ENCODE measurements at places on chromosomes 2 and 18.
A peak's percentile ranks its signal among the peaks of the same experiment; 100 is the strongest.

DNA sequence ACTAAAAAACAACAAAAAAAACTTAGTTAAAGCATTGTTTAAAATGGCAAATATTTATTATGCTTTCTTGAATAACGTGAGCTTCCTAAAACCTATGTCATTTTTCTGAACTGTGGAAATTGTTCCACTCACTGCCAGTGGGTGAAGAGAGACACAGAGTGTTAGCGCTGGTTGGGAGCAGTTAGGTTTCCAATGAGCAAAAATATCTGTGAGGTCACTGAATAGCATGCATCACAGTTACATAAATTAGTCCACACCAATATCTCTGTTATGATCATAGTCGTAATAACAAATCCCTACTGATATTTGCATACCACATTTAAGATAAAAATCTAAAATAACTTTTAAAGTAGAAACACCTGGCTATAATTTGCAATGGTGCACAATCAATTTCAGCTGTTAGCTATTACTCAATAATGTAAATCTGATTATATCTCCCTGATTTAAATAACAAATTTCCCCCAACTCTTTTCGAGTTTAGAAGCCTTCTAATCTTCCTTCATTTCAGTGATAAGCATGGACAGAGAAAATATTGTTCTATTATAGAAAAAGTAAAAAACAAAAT is 1094.0 kb upstream of the KLHL29 start:
- no peak for DNase-seq

DNA sequence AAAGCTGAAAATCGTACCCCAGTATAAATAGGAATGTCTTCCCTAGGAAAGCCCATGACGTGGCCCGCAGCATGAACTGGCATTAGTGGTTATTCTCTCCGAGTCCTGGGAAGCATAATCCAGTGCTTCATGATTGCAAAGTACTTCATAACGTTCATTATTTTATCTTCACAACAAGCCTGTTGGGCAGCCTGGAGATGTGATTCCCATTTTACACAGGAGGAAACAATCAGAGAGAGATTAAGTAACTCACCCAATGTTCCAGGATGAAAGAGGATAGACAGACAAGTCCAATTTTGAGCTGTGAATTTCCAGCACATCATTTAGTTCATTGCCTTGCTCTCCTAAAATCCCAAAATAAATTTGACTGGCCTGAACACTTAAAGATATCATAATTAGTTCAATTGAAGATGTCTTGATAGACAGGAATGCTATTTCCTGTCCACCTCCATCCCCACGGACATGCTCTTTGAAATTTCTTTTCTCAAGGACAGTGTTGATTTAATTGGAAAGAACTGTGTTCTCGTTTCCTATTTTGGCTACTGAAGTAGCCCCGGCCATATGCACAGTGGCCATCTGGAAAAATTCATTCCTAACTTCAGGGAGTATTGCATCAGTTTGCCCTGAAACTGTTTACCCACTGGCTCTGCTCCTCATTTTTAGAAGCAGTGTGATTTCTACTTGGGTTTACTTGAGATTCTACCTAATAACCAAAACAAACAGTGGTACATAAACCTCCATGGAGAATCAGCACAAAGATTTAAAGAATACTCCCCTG is 93.9 kb downstream of the VWC2L start:
- no peak for DNase-seq

- no peak for DNase-seq
Measured at GRCh38 chr2:159695795-159696448, 16.4 kb upstream of the MARCHF7 start.

- DNase-seq = no peak
Measured at GRCh38 chr2:95271381-95271971, 2.8 kb upstream of the PROM2 start.

GRCh38 chr2:221455214-221455613 is 116.9 kb downstream of the EPHA4 start:
- no peak for DNase-seq

DNA sequence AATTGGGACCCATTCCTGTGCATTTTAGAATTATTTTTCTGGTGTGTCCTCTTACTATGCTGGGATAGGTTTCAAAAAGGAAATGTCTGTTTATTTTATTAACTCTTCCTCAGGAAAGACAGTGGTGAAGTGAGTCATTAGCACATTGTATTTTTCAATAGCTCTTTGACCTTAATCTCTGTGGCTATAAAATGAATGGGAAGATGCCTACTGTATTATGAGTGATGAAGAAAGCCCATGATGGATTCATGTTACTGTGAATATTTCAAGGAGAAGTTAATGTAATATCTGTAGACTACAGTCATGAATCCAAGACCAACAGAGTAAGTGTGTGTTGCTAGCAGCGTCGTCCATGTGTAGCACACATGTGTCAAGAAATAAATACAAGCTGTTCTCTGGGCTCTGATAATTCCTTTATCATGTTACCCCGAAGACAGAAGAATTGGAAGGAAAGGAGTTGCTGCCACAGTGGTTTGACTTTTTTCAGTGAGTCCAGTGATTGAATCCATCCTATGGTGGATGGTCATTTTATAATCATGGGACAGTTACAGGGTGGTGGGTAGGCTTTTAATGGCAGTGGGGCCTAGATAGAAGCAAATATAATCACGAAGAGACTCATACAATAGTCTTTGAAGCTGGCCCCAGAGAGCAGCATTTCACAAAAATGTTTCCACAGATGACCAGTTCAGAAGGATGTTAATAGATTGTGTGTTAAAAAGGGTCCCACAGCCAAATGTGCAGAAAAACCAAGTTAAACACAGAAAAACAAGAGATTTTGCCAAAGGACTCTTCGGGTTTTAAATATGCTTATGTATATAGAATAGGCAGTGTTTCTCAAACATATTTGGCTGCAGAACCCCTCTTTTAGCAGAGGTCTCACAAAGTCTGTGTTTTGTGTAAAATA is 239.7 kb upstream of the RASGRP3 start:
- no peak for DNase-seq

- no peak for DNase-seq
Measured at GRCh38 chr2:173037245-173038120, 38.2 kb upstream of the MAP3K20 start.

DNA sequence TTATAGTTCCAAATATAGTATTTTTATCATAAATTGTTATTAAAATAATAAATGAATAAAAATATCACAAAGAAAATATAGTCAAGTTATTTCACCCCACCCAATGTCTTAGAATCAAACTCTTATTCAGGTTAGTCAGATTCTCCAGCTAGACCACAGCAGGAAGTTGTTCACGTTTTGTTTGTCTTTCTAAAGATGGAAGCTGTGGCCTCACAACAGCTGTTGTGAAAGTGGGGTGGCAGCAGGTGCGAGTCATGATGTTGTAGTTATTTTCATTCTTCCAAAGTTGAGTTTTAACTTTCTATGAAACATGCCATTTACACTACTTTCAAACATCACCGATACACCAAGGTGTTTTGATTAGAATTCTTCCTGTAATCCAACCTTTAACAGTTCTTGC is 272.9 kb downstream of the SLC8A1 start:
- no peak for DNase-seq

GRCh38 chr2:237192881-237193280 is 107.2 kb downstream of the COPS8 start:
- DNase-seq = no peak

GRCh38 chr2:232697807-232698110 is 628 bp downstream of the GIGYF2 start:
- DNase-seq = no peak

DNA sequence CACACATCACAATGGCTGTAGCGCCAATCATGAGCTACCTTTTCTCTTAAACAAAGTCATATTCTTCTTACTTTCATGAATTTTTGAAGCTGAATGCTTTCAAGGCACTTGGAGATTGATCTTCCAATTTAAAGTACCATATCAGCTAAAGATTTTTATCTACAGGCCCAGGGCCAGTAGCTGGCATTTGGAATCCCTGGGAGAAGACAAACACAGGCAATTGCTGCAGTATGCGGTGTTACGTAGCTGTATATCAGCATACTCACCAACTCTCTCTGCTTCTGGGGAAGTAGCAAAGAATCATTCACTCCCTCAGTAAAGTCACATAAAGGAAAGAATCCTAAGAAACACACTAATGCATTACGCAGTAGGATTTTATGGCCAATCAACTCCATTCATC is 202.3 kb downstream of the DLGAP1 start:
- DNase-seq = no peak

DNA sequence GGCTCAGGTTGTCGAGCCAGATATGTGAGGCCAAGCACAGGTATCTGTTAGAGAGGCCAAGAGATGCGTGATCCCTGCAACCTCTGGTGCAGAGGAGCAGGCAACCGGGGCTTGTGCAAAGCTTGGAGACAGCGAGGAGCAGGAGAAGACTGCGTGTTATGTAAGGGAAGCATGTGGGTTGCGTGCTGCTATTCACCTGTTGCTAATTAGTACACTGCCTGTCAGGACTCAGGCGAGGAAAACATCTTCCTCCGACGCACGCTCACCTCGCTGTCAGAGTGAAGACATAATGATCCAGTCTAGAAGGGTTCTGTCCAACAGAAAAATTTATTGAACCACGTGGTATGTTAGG is 102.5 kb downstream of the HNRNPLL start:
- DNase-seq = no peak

DNA sequence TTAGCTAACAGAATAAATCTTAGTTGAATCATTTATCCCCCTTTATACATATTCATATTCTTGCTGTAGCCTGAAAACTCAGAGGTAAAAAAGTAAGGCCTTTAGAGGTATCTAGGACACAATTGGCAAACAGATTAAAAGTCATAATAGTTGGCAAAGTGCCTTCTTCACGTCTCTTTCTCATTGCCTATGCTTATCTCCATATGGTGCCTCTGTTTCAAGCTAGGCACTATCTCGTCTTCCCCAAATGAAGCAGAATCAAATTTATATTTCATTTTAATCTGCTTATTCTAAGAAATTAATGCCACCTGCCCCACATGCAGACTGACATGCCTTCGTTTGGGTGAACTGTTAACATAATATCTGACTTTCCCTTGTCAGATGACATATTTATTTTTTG is 245.4 kb downstream of the CDH2 start:
- DNase-seq = no peak

DNA sequence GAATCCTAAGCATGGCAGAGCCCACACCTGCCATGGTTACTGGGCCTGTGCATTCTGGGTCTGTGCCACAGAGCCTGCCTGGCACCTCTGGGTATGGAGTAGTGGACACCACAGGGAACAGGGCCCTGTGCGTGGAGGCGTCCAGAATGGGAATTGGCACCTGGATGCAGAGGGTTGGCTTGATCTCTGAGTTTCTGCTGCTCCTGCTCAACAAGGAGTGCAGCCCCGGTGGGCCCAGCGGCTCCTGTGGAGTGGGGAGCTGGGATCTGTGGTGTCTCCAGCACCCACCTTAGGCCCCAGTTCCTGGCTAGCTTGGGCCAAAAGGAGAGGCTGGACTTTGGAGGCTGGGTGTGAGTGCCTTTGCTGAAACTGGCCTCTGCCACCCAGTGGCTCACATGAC is 7.9 kb upstream of the ANKRD62 start:
- DNase-seq = no peak

DNA sequence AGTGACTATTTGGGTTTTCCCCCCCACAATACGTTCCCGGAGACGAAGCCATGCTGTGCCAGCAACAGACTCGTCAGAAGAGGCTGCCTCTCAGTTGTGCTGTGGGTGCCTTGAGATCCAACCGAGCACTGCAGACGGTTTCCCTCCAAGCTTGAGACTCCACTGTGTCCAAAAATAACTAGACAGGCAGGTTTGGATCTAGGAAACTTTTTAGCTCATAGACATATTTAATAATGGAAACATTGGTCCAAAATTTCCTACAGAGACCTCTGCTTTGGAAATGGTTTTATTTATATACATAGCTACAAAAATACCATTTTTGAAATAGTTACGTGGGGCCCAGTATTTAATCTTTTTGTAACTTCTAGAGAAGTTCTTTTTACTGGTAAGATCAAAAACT is 63.1 kb upstream of the SPATS2L start:
- no peak for DNase-seq

DNA sequence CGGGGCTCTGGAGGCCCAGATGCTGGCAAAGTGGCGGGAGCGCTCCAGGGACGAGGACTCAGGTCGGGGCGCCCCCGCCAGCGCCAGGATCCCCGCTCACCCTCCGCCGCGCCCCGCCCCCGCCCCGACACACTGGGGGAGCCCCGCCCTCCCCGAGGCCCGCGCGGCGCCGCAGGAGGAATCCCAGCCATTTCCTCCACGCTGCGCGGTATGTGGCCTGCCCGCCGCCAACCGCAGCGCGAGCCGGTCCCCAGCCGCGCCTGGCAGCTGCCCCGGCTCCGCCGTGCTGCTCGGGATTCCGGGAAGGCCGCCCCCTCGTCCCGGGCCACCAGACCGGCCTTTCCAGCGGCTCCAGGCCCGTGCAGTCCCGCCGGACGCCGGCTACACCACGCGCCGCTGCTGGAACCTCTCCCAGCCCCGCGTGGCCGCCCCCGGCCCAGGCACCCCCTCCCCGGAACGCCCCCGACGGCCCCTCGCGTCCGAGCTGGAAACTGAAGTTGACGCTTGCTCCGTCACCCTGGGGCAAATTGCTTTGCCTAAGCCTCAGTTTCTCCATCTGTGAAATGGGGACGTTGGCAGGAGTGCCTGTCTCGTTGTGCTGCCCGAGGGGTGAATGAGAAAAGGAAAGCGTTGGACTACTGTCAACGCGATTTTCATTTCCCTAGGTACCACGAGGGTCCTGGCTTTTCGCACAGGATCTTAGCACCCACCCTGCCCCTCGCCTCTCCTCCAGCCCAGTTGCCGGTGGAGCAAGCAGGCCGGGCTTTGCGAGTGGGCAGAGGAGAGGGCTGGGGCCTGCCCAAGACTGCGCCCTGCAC is 53.6 kb downstream of the PKDCC start:
- peak; percentile 55 for DNase-seq

DNA sequence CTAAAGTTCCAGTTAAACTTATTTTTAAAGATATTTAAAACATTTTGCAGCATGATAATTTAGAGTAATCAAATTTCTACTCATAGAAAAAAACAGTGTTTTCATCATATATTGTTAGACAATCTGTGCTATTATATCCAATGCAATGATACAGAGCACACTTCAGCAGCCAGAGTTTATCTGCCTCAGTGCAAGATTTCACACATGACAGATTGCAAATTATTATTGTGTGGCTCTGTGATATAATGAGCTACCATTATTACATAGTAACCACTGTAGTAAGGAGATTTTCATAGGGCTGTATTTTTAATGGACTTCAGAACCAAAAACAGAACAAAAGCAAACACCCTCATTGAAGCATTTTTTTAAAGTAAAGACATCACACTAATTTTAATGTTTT is 762.4 kb downstream of the DSC3 start:
- no peak for DNase-seq

- no peak for DNase-seq
Measured at GRCh38 chr2:15672961-15673918, 81.6 kb downstream of the DDX1 start.

GRCh38 chr2:227597998-227598397 is 695 bp upstream of the SCYGR2 start:
- no peak for DNase-seq

DNA sequence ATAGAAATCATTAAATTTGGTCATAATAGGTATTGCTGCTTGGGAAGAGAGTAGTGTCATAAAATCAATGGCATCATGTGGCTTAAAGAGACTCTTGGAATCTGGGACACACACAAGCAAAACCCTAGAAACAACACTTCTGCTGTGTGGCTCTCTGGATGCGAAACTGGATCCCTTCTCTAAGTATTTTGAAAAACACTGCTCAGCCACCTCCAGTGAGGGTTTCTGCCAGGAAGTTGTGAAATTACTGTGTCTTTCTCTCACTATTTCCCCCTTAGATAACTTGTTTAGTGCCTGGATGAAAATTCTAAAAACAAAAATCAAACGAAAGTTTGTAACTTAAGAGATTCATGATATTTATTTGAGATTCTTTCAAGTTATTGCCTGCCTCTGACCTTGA is 163.8 kb downstream of the RHBDD1 start:
- no peak for DNase-seq

Measured in activated T-helper 9 cell treated with anti-CD3 and anti-CD28 coated beads, Interleukin-2, amount 50 U/mL, for 16 hours (primary cell).